ENCODE measurements at places on chromosomes 6 and 20.

DNA sequence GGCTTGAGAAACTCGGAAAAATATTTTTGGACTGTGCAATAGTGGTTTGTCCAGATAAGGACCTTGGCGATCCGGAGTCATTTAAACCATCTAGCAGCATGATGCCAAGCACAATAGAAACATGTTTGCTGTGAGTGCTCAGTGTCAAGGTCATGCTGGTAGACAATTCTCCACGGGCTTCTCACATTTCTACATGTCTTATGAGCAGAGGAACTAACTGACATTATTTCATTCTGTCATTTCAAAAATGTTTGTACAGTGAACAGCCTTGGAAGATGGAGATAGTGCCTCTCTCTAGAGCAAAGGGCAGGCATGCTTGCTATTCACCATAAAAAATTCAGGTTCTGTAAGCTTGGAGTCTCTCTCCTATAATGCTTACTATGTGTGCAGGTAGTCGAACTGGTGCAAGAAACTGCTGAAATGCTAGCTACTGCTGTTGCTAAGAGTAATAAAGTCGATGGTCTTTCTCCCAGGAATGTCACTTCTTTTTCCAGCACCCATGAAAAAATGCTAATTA, 25.4 kb upstream of the CCN2 start:
- no peak for DNase-seq

DNA sequence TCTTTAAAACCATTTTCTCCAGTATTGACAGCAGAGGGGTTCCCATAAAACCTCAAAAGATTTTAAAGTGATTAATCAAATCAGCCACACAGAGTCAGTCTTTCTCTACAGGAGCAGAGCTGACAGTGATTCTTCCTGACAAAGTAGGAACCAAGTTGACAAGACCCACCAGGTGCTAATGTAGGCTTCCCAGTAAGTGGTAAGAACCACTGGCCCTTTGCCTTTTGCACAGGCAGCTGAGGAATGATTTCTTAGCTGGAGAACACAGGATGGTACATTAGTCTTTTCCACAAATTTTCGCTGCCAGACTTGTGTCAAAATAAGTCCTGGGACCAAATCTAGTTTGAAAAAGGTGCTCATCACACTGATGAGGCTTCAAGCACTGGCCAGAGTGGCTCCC, 95.8 kb downstream of the ARMC2 start:
- no peak for DNase-seq

- DNase-seq, result no peak
These were observed 117.9 kb downstream of the CDH4 start for GRCh38 chr20:61369731-61370520.

DNA sequence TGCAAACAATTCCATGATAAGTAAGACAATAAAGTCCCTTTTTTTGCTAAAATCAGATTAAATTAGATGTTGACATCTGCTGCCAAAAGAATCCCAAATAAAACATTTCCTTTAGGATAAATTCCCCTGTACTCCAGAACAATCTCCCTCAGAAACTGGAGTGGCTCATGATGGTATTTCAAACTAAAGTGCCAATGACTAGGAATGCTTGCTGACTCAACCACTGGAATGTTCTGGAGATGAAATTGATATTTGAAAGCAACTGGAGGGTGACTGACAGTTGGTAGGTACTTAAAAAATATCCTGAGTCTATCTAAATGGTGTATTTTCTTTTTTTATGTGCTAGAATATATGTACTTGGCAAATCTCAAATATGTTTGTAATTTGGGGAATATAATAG, 350.1 kb upstream of the TSHZ2 start:
- DNase-seq, result no peak

- no peak for DNase-seq
These were observed 607.3 kb upstream of the CITED2 start for GRCh38 chr6:139981768-139982181.

DNA sequence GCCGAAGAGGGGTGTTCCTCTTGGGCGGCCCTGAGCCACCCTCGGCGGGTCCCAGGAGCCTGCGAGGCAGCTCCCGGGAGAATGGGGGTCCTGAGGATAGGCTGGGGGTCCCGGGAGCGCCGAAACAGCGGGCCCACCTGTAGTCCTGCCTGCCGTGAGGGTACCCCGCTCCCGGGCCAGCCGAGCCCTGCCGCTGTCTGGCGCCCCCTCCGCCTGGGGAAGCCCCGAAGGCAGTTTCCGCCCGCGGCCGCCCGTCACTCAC, 280 bp downstream of the SPATA2 start:
- no peak for DNase-seq

DNA sequence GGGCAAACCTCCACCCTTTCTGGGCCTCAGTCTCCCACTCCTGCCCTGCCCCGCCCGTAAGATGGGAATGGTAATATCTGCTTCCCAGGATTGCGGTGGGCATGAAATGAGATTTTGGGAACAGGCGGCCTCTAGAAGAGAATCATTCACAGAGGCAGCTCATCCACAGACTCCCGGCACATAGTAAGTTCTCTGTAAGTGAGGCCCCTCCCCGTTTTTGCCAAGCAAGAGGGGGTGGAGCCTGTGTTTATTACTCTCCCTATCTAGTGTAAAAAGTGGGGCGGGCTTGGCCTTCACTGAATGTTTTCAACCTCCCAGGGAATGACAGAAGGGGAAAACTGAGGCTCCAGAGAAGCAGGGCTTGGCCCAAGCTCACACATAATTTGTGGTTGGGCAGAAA, 20.0 kb downstream of the SUN5 start:
- DNase-seq, result no peak

GRCh38 chr20:33477386-33478234, 12.3 kb upstream of the CBFA2T2 start:
- no peak for DNase-seq

- DNase-seq, result no peak
These were observed 14.3 kb upstream of the TAGAP start for GRCh38 chr6:159059141-159059540.

DNA sequence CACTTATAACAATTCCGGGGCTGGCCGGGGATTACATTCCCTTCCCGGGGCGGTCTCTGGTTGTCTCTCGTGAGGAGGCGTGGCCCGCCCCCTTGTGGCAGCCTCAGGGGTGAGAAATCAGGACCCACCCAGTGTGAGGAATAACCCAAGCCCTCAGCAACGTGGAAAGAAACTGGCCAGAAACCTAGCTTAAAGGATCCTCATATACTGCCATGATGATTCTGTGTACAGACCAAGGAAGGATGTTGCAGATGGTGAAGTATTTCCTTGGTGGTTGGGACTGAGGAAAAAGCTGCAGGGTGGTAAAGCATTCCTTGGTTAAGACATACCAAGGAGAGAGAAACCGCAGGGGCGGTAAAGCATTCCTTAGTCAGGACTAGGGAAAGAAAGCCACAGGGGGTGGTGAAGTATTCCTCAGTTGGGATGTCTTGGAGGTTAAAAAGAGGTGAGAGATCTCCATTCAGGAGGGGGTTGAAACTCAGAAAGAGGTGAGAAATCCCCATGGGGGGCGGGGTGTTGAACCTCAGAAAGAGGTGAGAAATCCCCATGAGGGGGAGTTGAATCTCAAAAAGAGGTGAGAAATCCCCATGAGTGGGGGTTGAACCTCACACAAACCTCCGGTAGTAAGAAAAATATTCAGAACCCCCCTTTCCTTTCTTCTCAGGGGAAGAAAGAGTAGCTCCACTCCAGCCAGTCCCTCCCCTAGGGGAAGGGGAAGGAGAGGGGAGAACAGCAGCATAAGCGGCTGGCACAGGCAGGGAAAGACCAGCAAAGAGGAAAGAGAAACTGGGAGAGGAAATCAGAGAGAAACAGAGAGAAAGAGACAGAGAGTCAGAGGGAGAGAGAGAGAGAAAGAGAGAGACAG, 238.1 kb downstream of the RNGTT start:
- peak; percentile 35 for DNase-seq

DNA sequence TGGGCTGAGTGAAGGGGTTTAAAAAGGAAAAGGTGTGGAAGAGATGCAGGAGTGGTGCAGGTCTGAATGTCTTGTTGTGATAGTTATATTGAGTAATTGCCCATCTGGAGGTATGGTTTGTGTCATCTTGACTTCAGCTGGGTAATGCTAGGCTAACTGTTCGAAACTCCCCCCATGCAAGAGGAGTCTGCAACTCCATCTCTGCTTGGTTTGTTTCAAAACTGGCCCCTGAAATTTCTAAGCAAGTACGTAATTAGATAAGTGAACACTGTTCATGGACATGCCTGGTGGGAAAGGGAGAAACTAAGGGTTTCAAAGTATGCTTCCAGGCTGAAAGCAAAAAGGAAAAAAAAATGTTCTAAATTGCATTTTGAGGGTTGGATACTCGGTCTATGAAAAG, 17.1 kb downstream of the TTK start:
- no peak for DNase-seq

GRCh38 chr20:5095931-5096330, 23.8 kb downstream of the PCNA start:
- no peak for DNase-seq

DNA sequence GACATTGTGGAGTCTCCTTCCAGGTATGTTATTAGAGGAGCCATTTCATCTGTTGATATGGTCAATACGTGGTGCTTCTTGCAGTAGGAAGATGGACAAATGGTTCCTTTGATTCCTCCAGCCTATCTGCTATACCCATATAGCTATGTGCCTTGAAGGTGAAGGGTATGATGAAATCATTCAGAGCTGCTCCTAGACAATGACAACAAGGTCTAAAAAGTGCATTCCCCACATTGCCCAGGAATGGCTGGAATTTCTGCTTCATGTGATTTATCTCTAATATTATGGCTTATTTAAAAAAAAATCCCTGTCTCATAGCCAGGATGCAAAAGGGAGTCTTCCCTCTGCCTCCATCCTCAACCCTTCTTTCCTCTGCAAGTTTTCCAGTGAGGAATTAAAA, 14.1 kb downstream of the DAAM2 start:
- DNase-seq, result no peak

- DNase-seq, result no peak
These were observed 30.9 kb downstream of the RNF146 start for GRCh38 chr6:127297502-127298070.

DNA sequence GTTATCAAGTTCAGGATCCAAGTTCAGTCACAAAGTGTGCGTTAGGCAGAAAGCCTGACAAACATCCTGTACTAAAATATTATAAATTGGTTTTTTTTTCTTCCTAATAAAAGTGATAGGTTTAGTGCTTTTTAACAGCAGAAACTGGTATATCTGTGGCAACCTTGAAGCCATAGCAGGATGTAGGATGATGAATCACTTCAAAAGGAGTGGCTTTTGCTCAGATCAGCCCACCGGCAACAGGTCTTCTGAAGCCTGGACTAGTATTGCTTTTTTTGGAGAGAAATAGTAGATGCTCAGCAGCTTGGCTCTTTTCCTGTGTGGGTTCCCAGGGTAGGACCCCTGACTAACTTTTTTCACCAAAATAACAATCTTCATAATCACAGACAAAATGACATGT, 190.8 kb downstream of the EPM2A start:
- DNase-seq, result no peak

DNA sequence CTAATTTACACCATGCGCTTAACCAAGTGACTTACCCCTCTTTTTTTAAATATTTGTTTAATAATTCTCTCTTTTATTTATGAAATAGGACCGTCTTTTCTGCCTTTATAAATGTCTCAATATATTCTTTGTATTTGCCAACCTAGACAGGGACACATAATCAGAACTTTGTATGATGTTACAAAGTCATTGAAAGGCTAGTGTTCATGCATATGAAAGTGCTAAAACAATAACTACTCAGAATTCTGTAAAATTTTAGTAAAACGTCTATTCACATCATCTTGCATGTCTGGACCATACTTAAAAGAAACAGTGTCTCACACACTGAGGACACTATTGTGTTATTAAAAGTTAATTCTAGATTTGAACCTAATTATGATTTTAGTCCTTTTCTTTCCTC, 41.1 kb upstream of the HBS1L start:
- DNase-seq, result no peak

DNA sequence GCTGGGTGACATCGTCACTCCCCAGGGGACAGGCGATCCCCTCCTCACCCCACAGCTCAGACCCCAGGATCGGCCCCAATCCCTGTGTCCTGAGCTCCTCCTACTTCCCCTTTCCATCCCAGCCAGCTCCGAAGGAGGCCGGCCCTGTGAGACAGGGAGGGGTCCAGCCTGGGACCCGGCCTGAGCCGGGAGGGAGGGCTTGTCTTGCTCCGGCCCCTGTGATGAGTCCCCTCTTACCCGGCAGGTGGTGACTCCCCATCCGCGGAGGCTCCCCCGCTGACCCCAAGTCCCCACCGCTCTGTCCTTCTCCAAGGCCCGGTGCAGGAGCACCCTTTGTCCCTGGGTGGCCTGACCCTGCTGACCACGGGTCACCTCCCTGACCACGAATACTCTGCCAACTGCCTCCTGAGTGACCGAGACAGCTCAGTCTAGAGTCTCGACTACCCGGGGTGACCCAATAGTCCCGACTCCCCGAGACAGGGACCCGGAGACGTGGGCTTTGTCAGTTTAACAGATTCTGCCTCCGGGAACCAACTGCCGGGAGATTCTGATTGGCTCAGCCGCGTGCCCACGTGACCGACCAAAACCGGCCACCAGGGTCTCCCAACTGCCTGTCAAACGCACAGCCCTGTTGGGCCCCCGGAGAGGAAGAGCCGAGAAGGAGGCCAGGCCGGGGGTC, 187.4 kb upstream of the PROKR2 start:
- DNase-seq, result no peak

GRCh38 chr6:99253271-99253670, 96.2 kb downstream of the FAXC start:
- DNase-seq, result no peak

DNA sequence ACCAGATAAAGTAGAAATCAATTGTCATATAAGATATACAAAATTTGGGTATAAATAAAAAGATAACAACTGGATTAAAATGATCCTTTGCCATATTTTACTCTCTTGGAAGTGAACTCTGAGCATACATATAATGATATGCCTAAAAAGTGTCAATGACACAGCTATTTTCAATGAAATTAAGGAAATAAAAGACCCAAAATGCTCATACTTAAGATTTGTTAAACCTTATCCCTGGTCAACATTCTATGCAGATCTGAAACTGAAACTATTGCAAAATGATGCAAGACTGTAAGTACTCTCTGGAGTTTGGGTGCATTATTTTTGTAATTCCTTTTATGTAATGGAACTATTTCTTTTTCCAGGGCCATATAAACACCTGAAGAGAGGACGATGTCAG, 119.0 kb upstream of the SGK1 start:
- DNase-seq, result no peak

- no peak for DNase-seq
These were observed 6.5 kb downstream of the TGM6 start for GRCh38 chr20:2387180-2387577.

DNA sequence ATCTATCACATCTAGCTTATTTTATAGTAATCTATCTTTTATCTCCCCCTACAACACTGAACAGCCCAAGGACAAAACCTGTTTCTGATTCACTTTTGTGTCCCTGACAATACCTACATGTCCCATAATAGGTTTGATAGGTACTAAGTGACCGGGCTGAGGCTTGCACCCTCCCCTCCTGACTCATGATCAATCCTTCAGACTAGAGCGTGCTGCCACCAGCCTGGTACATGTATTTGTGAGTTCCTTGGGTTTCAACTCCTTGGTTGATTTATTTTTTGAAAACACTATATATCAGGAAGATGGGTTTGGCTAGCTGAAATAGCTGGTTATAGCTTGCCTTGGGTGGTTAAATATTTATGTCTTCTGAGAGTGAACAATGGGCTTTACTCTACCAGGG, 41.6 kb upstream of the RAB23 start:
- DNase-seq, result no peak

All from epithelial cell of proximal tubule (primary cell).